Left renal cortex interstitium (tissue), 4 donors: ENCODE measurements at places on chromosomes 5 and 9. TPM values are rescaled to one million over a fixed set of nuclear protein-coding genes. Genes with fewer than 3 reads are reported as not detected.

DNA sequence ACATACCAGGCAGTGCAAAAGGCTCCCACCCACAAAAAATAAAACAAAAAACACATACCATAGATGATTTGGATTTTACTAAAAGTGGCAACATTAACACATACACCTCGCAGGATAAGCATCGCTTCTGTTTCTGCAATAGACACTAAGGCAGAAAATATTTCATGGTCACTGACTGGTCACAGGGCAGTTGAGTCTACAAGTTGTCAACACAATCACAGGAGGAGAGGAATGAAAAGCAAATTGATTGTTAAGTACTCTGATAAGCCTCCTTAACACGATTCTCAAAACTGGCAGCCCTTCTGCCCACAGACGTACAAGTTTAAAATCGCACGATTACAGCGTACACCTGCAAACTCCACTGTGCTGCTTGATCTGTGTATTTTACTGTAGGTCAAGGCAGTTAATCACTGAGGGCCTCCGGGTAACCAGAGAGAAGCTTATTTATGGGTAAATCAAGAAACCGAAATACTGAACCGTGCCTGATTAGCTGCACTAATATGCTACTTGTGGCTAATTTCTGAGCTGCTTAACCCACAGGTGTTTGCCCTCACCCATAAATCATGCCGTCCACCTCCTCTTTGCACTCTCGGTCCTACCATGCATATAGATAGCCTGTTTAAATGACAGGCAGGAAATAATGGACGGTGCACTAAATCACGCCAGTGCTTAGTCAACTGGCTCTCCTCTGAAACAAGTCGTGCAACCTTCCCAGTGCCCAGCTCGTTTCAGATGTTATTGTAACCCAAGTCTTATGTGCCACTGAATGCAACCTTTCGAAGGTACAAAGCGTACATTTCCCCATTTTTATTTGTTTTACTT, 659.4 kb upstream of the ADAMTS16 start:
- DNase-seq: peak; percentile 63

The TNC gene
- 368 TPM for polyA plus RNA-seq

The ZNF483 gene
- polyA plus RNA-seq: 3.8 TPM

DNA sequence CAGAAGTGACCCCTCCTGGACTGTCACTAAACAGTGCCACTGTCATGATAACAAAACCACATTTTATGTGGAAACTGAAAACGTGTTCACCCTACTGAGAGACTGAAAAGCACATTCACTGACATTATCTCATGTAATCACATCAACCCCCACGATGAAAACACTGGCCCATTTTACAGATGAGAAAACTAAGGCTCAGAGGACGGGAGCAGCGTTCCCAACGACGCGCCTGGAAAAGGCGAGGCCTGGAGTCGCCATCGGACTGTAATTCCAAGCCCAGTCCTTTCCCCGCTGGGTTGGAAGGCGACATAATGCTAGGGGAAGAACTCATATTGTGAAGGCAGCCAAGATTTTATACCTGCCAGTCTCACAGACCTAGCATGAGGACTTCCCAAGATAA, 140.0 kb downstream of the ADAMTS2 start:
- DNase-seq: no peak

DNA sequence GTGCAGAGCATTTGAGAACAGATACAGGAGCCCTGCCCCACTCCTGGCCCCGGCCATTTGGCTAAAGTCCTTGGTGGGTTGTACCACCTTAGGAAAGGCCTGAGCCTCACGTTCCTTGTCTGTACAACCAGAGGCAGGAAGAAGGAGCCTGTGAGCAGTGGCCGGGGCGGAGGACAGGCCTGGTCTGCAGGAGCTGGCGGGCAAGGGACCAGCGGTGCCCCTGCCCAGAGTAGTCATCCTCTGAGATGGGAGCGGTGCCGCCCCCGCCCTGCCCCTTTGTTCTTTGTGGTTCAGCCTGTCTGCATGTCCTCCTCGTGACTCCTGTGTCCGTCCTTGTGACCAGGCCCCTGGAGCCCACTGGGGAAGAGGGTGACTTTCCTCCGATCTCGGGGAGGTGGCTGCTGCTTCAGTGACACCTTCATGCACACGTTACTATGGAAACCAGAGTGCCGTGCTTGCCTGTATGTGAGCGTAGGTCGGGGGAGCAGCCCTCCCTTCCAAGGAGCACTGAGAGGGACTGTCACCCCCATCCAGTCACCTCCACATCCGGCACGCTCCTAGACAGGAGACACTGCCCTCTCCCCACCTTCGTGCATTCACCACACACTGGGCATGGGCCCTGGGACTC, 42.9 kb downstream of the UNC5A start:
- no peak for DNase-seq

- no peak for DNase-seq
Observed at GRCh38 chr5:57277085-57277484, 103.2 kb downstream of the GPBP1 start.

GRCh38 chr5:126000507-126000906, 422.7 kb upstream of the GRAMD2B start:
- DNase-seq: no peak

The SLC23A1 gene
- polyA plus RNA-seq: 17.0 TPM

GRCh38 chr5:43357878-43358281, 44.7 kb upstream of the HMGCS1 start:
- no peak for DNase-seq
